ENCODE measurements at places on chromosomes 13 and 19.
A peak's percentile ranks its signal among the peaks of the same experiment; 100 is the strongest.

GRCh38 chr19:48879025-48879637 is 6.9 kb downstream of the PPP1R15A start:
- no peak for DNase-seq

- DNase-seq: no peak
These were observed 17.9 kb downstream of the ANKRD10 start for GRCh38 chr13:110897014-110897413.

DNA sequence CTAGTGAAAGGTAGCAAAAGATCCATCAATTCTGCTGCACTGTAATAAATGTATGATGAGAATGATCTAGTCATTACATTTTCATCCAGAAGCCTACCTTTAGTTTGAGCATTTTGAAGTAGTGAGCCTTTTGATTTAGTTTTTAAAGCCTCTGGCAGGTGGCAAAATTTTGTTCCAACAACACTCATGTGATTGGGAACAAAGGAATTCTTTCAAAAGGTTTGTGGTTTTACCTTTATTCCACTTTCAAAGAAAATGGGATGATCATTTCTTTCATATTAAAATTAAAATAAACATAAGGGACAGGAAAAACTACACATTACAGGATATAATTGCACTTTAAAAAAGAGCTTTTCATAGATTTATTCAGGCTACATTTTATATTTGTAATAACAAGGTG is 260.2 kb downstream of the DACH1 start:
- no peak for DNase-seq

- peak; percentile 50 for DNase-seq
These were observed 21.7 kb upstream of the LAMP1 start for GRCh38 chr13:113275387-113275786.

GRCh38 chr19:7488736-7489353 is at the start of gene PEX11G:
PEX11G (minus strand) TSS chr19:7489035; CDS start chr19:7489010, 25 bp downstream.
- DNase-seq: peak; percentile 90

DNA sequence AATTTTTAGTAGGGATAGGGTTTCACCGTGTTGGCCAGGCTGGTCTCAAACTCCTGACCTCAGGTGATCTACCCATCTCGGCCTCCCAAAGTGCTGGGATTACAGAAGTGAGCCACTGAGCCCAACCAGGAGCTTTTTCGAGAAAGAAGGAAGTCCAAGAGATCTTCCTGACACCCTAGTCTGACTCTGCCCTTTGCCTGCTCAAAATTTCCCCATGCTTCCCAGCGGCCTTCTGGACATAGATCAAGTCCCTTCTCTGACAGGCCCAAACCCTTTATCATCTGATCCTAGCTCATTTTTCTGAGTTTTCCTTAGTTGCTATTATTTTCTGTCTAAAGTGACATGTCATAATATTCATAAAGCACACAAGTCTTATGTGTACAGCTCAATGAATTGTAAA is 1.5 kb upstream of the BAX start:
- DNase-seq: no peak

DNA sequence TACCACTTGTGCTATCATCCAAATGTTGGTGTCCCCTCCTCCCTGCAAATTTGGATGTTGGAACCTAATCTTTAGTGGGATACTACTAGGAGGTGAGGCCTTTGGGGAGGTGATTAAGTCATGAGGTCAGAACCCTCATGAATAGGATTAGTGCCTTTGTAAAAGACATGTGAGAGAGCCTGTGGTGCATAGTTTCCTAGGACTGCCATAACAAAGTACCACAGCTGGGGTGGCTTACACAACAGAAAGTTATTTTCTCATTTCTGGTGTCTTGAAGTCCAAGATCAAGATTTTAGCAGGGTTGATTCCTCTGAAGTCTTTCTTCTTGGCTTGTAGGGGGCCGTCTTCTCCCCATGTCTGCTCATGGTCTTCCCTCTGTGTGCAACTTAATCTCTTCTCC is 562.6 kb upstream of the ARGLU1 start:
- no peak for DNase-seq

- no peak for DNase-seq
These were observed 62.8 kb upstream of the STARD13 start for GRCh38 chr13:33348366-33348765.

- DNase-seq: no peak
These were observed 617.6 kb downstream of the FGF9 start for GRCh38 chr13:22288496-22288895.

- peak; percentile 9 for DNase-seq
These were observed 65.1 kb downstream of the ZNF823 start for GRCh38 chr19:11673608-11674041.

- no peak for DNase-seq
These were observed 451.2 kb downstream of the DCT start for GRCh38 chr13:94028234-94028633.

DNA sequence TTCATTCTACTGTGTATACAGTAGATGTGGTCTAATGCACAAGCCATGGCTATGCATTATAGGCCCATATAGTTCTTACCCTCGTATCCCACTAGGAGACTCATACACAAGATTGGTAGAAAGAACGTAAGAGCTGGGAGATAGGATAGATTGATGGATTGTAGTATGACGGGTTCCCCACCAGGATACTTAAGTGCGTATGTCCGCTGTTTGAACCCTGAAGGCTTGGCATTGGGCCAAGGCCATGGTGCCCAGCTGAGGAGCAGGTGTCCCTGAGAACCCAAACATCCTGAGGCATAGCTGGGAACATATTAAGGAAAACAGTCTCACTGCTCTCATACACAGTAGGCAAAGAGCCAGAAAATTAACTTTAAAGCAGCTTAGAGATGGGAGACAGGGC is 617.5 kb upstream of the KLF12 start:
- no peak for DNase-seq

All from CD4-positive, alpha-beta T cell treated with Interleukin-6 for 4 hours (primary cell).